ENCODE measurements at places on chromosomes 7 and 10.

GRCh38 chr10:93379731-93380575 lies 102.2 kb downstream of the MYOF start:
- no peak for DNase-seq

DNA sequence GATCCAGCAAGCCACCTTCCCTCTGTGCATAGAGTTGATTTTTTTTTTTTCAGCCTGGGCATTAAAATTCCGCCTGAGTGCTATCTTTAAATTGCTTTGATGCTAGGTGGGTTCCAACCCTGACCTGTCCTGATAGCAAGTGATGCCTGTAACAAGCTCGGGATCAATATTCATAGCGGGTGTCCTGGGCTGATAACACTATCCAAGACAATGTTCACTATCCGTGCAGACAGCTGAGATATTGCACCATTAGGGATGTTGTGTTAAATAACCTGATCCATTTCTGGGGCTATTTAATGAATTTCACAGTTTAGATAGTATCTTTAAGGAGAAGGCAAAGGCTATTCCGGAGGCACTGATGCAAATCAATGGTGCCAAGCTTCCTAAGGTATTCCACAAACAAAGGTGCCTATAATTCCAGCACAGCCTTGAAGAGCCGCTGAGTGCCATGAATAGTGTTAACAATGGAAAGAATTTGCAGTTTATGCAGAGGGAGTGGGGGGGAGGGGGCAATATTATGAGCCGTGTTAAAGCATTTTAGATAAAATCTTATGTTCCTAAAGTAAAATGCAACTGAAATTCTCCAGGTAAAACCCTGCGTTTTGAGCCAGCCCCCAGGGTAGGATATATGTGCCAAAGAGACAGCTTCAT lies 4.2 kb upstream of the NKX1-2 start:
- no peak for DNase-seq

DNA sequence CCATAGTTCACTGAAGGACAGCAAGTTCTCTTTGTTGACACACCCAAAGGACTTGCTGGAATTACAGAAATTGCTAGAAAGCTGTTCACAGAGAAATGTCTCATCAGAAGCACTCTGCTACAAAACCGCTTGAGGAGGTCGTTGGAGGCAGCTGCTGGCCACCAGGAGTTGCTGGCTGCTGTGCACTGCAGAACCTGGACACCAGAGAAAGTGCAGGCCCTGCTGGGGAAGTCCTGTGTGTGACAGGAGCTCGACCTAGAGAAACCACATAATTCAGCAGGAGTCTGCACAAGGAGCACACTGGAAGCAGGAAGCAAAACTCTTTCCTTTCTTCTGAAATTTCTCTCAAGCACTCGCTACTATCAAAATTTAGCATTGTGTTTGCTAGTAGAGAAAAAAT lies 461.5 kb upstream of the GHITM start:
- peak; percentile 83 for DNase-seq

- DNase-seq = peak; percentile 78
Measured at GRCh38 chr10:29142516-29143314, 146.2 kb upstream of the LYZL1 start.

GRCh38 chr7:108535257-108535656 lies 9.3 kb upstream of the PNPLA8 start:
- no peak for DNase-seq

DNA sequence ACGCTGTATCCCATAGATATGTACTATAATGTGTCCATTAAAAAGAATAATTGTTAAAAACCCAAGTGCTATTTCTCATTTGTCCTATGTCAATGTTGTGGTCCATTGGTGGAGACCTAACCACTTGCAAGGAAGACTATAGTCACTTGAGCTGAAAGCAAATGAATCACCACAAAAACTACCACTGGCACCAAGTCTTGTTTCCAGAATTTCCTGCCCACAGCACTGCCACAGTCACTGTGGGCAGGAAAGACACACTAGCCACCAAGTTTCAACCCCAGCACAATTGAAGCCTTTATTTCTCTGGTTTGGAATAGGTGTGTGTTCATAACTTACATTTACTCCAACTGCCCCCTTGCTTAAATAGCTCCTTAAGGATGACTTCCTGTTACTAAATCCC lies 12.4 kb downstream of the DIP2C start:
- DNase-seq = peak; percentile 12

- no peak for DNase-seq
Measured at GRCh38 chr7:148083448-148083847, 507.1 kb upstream of the C7orf33 start.

DNA sequence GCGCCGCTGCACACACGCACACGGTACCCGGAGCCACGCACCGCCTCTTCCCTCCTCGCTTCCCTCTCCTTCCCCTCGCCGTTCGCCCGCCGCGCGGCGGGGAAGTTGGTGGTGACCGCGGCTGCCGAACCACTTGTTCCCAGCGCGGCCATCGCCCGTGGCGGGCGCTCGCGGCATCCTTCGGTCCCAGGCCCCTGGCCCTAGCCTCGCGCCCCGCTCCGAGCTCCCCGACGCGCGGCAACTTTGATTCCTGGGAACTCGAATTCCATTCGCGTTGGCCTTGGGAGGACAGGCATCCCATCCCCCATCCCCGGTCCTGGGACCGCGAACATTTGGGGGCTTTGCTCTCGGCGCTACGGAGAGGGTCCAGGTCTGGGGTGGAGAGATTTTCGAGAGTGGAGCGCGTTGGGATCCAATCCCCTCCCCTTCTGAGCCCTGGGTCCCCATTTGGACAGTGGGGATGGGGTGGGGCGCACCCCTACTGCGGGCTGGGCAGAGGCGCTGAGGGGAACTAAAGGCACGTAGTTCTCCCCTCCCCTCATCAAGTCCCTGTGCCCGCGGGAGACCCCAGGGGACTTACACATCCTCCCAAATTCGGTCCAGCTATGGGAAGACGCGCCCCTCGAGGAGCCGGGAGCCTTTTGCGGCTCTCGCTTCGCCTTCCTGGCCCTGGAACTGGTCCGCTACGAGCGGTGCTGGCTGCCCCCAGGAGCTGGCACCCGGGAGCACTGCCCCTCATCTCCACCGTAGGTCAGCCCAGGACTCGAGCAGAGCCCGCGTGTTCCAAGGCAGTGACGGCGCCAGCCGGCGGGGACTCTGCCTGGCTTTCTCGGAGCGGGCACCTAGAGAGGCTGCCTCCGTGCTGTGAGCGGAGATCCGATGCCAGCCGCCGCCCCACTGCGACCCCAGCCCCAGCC lies 834 bp downstream of the CDH23 start:
- DNase-seq = no peak

- peak; percentile 21 for DNase-seq
Measured at GRCh38 chr10:131805696-131806095, 95.1 kb upstream of the PPP2R2D start.

DNA sequence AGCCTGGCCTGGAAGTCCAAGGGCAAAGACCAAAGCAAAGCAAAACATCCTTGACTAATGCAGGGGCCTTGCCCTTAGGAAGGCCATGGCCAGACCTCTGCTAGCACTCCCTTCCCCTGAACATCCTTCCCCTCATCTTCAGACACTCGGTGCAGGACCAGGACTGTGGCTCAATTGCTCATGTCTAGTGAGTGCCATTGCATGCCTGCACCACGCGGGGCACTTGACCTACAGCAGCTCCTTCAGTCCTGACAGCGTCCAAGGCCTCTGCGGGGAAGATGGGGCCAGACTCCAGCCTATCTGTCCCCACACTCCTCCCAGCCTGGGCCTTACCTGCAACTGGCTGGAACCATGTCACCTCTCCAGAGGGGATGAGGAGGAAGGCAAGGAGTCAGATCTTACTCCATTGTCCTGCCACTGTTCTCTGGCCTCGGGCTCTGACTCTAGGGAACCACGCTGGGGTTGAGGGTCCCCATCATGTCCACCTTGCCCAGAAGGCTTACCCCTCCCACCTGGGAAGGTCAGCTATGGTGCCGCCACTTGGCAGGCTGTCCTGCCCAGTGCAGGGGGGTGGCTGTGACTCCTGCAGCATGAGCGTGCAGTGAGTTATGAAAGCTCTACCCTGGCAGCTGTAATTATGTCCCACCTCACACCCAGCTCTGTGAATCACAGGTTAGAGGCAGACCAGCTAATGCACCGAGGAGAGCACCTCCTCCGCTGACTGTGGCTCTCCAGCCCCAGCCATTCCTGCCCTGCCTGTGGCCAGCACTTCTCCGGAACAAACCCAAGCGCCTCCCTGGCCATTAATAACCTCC lies 16.1 kb downstream of the DRGX start:
- no peak for DNase-seq

DNA sequence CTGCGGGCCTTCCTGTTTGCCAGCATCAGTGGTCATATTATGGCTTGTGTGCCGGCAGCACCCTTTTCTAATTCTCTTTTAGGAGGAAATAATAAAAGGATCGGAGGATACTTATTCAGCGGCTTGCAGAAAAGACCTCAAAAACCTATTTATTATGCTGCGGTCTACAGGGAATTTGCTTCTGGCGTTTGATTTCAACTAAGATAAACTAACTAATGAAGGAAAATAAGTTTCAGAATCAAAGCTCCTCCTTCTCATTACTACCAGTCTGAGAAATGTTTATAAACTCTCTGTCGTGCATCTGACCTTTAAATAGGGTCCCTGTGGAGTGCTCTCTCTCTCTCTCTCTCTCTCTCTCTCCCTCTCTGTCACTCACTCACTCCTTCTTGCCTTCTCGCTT lies 335.0 kb upstream of the GLI3 start:
- no peak for DNase-seq

DNA sequence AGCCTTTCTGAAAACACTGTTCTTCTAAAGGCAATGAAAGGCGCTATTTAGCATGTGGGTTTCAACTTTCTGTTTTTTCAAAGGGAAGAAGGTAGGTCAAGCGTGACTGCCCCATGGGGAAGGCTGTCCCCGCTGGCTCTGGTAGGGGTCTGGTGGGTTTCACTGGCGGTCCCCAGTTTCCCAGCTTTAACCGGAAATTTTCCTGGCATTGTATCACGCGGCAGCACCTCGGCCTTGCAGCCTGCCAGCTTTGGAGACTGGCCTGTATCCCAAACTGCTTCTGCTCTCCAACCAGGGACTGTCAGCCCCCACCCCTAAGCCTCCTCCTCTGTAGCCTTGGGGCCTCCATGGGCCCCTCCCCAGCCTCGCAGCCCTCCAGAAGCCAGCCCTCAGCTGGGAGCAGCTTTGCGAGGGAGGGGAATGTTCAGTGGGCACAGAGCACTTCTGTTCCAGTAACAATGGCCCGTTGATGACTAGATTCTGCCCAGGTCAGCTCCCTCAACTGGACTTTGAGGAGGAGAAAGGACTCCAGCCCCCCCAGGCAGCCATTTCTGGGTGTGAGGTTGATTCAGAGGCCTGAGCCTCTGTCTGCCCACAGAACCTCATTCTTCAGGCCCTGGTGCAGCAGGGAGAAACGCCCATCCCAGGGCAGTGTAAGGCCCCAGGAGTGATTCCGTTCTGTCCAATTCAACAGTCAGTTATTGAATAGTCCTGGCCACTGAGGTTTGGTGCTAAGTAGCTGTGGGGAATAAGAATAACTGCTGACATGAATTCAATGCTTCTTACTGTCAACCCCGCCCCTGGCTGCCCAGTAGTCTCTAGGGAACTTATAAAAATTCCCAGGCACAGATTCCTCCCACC lies 17.1 kb downstream of the CHST3 start:
- peak; percentile 84 for DNase-seq

DNA sequence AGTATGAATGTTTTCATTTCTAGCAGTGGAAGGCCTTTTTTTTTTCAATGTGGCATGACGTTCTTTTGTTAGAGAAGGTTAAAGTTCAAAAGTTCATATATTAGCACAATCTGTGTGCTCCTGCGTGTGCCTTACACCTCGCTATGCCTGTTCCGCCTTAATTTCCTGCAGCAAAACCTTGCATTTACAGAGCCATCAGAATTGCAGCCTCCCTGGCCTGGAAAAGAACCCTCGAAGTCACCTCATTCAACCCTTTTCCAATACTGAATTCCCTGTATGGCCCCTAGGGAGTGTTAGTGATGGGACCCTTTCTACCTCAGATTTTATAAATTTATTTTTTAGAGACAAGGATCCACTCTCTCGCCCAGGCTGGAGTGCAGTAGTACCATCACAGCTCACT lies 103.5 kb upstream of the ZNF438 start:
- DNase-seq = no peak

DNA sequence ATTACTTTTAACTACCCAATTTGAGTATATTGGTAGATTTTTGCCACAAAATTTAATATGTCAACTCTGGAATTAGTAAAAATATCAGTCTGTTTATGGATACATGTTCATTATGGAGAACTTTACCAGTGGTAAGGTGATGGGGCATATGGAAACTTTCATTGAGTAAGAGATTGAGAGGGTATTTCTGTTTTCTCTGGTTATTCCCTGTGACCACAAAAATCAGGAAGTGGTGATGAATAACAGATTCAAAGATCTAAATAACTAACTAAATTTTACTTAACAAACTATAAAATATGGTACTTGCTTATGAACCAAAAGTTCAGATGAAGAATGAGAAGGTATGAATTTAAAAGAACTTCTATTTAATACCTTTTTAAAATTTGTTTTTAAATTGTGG lies 22.1 kb upstream of the STEAP4 start:
- no peak for DNase-seq

GRCh38 chr7:151774951-151775350 lies 102.0 kb downstream of the PRKAG2 start:
- no peak for DNase-seq

- DNase-seq = peak; percentile 54
Measured at GRCh38 chr7:11082552-11083213, 109.0 kb downstream of the PHF14 start.

GRCh38 chr10:87659571-87660483 lies at the start of gene PAPSS2:
TSS of gene PAPSS2 (plus strand) at chr10:87659878. CDS start at chr10:87659982, 104 bp downstream.
- DNase-seq = peak; percentile 77

GRCh38 chr10:72000073-72001032 lies 36.2 kb downstream of the CHST3 start:
- no peak for DNase-seq

DNA sequence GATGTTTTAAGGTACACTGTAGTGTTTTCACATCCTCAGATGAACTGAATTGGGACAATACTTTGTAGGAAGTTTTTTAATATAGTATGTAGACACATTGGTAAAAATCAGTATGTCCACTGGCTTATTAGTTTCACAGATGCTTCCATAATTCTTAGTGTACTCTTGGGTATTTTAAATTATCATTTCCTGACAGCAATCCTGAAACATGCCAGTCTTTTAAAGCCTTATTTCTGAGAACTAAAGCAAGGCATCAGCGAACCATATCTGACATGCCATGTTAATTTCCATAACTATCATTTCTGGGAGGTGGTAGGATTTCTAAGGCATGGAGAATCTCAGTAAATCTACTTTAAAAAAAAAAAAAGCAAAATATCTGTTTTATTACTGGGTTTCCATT lies 266.4 kb downstream of the ADK start:
- no peak for DNase-seq

GRCh38 chr7:23098460-23098859 lies 7.1 kb upstream of the KLHL7 start:
- no peak for DNase-seq

DNA sequence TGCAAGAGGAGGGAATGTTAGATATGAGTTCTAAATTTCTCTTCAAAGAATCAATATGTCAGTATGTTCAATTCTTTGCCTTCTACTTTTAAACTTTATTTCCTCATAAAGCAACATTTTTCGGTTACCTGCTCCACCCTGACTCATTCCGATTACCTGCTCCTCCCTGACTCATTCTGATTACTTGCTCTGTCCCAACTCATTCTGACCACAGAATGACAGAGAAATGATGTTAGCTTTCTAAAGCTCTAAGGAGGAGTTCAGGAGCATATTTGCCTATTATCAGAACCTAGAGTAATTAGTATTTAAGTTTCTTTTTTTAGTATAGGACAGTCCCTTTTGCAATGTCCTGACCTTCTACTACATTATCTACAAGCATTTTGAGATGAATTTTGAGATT lies 24.5 kb upstream of the PPP1R9A start:
- no peak for DNase-seq
